ENCODE measurements at places on chromosomes 3 and 15. TPM values are rescaled to one million over a fixed set of nuclear protein-coding genes. Genes with fewer than 3 reads are reported as not detected.

Gene FBXL2
- 82.8 TPM for total RNA-seq

Gene HACD3
- total RNA-seq, result 207 TPM

Gene VWA5B2
- total RNA-seq, result 3.9 TPM

Gene GOLGA8S
- total RNA-seq, result 0.23 TPM
